ENCODE measurements at places on chromosomes 11 and 22.

DNA sequence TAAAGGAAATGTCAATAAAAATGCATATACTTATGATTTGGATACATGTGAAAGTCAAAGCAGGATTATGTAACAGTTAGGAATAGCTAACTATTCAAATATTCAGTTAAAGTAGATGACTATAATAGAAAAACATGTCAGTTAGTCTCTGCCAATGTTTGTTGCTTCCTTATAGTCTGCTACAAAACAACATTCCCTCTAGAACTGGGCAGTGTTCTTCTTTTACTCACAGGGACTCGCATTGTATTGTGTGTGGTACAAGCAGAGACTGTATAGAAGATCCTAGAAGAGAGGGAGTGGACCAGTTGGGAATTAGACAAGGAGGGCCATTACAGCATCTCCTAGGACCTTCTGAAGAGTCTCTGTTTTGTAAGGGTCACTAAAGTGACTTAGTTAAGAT lies 10.6 kb downstream of the ACAT1 start:
- no peak for DNase-seq

DNA sequence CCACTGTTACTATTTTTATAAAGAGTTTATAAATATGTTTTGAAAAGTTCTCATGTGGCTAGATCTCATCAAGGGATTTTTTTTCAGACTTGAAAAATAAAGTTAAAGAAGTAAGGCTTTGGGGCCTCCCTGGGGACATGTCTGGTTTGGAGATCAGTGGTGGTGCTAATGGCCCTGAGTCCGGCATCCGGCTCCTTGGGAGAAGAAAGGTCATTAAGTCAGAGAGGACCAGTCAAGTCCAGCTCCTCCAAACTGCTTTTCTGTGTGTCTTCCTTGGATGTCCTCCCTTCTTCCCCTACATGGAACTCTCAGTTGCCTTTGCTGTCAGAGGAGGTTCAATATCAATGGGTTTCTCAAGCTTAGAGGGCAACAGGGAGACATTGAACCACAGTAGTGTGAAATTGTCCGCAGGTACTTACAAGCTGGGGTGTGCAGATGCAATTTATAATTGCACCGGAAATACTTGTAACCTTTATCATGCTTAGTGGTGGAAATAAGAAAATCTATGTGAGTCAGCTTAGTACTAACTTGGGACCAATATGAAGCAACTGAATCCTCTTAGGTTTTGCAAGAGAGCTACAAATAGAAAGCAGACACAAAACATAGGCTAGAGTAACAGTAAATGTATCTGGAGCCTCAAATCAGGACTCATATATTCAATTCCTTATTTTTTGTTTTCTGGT lies 144.3 kb downstream of the TEAD1 start:
- no peak for DNase-seq

DNA sequence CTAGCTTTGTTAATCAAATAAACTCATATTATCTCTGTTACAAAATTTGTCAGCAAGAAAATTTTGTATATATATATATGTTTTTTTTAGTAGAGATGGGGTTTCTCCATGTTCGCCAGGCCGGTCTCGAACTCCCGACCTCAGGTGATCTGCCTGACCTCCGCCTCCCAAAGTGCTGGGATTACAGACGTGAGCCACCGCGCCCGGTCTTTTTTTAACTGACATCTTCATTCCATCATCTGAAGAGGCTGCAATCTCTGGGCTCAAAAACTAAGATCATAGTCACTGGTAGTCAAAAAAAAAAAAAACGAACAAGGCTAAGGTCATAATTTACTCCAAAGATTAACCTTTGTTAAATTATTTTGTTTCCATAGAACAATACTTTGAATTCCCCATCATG lies 5.3 kb upstream of the KLHDC7B start:
- DNase-seq = no peak

DNA sequence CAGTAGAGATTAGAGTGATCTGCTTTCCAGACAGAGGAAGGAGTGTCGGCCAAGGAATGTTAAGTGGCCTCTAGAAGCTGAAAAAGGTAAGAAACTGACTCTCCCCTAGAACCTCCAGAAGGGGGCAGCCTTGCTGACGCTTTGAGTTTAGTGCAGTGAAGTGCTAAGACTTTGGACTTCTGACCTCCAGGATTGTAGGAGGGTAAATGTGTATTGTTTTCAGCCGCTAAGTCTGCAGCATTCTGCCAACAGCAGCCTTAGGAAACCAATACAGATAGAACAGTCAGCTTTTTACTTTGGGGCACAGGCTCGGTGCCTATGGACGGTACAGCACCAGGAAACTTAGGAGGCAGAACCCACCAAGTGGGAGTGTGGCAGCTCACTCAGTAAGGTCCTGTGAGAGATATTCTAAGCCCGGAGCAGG lies 3.6 kb upstream of the TBC1D22A start:
- DNase-seq = no peak

- DNase-seq = no peak
These were observed 23.9 kb upstream of the TFIP11 start for GRCh38 chr22:26536056-26536761.

DNA sequence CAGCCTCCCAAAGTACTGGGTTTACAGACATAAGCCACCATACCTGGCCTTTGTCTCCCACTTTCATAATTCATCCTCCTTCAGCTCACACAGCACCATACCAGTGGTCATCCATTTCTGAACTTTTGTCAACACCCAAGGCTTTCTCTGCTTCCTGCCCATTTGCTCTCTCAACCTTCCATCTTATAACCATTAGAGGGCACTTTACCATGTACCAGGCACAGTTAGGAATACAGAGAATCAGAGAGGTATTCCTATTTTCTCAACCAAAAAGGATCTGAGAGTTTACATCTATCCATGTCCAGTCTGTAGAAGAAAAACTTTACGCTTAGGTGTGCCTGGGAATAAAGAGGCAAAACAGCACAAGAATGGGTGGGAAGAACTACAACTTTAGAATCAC lies 397.6 kb downstream of the BUD13 start:
- no peak for DNase-seq

DNA sequence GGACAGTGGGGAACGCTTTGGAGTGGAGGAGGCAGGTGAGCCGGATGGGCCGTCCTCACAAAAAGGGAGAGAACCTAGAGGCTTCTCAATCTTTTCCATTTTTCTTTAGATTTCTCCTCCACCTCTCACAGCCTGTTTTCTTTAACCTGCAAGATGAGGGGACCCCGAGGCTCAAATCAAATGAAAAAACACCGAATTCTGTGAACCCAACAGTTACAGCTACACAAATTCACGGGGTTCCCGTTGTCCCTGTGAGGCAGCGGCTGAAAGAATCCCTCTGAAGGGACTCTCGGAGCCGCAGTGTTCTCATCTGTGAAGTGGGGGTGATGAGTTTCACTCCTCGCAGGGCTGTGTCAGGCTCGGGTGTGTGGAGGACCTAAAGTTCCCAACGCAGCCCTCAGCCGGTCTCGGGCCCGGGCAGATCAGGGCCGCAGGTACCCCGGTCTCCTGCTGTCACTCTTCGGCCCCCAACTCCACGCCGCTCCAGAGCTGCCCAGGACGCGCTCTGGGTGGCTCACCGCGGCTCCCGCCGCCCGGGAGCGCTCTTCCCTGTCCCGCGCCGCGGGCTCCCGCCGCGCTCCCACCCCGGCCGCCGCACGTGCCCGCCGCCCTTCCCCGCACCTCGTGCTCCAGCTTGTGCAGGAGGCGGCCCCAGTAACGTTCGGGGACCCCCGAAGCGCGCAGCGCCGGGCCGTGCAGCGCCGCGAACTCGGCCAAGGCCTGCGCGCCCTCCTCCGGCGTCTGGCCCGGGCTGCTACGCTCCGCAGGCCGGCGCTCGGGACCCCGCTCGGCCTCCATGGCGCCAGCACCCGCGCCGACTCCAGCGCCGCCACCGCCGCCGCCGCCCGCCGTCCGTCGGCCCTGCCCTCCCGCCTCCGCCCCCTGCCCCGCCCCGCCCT lies at the start of gene TTLL12:
TTLL12 (minus strand) TSS at position 863 of the 899 bp plus-strand sequence; CDS start at position 798, 65 bp downstream.
- peak; percentile 8 for DNase-seq

DNA sequence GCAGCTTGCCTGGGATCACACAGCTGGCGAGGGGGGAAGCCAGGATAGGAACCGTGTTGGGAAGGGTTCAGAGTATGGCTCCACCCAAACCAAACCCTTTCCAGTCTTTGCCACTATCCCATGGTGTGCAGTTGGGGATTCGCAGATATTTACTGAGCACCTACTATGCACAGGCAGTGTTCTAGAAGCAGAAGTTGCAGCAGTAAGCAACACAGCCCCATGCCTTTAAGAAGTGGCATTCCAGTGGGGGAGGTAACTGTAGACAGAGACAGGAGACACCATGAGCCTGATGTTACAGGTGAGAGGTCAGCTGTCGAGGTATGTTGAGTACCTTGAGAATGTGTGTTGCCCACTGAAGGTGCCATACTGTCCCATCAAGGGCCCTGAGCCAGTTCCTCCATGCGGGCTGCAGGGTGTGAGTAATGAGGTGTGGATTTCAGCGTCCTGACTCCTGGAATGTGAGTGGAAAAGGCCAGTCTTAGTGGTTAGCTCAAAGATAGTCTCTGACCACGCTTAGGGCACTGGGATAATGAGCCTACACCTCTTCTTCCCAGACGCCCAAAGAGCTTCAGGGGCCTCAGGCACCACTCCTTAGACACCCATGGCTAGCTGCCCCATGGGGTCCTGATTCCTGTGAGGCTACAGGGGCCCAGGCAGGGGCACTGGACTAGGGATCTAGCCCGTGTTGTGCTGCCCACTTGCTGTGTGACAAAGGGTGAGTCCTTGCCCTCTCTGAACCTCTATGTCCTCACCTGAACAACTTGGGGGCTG lies 71.8 kb upstream of the TP53I11 start:
- no peak for DNase-seq

- DNase-seq = no peak
These were observed 19.9 kb downstream of the EMID1 start for GRCh38 chr22:29225422-29226090.

GRCh38 chr11:130300567-130300966 lies 14.2 kb downstream of the ZBTB44 start:
- DNase-seq = no peak

DNA sequence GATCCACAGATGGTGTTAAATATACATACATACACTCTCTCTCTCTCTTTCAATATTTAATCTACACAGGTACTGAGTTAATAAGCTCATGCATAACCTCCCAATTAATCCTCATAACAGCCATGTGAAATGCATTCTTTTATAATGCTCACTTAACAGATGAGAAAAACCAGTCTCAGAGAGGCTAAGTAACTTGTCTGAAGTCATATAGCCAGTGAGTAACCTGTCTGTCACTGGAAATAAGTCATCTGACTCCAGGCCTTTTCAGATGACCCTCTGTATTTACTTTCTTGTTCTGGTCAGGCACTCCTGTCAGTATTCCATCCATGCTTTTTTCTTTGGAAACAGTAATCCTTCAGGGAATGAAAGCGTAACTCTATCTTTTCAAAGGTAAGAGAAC lies 594.0 kb upstream of the TENM4 start:
- no peak for DNase-seq

- DNase-seq = no peak
These were observed 26.2 kb downstream of the RRP7A start for GRCh38 chr22:42493393-42493792.

DNA sequence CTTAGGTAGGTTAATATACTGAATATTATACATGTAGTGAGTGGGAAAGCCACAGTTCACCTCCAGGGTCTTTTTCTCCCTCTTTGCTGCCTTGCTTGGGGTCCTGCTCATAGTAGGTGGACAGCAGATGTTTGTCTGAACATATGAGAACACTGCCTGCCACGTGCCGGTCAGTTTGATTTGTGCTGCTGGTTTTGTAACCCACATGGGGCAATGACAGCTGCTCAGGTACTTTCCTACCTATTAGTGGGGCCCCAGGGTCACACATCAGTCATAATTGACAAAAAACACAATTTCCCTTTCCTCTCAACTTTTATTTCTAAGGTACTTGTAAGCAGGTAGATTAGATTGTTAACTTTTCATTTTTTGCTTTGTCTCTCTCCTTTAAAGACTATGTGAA lies 43.8 kb downstream of the BMAL1 start:
- DNase-seq = no peak

DNA sequence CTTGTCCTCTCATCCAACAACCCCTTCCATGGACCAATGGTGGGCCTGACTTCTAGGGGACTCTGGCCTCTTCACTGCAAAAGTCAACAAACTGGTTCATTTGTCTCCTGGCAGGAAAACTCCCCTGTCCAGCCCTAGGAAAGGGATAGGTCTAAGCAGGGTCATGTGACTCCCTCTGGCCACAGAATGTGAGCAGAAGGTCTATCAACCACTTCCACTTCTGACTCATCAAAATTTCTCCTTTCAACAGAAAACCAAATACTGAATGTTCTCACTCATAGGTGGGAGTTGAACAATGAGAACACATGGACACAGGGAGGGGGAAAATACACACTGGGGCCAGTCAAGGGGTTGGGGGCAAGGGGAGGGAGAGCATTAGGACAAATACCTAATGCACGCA lies 1.3 kb upstream of the ISX start:
- DNase-seq = no peak

GRCh38 chr11:43010042-43010441 lies 301.8 kb upstream of the API5 start:
- no peak for DNase-seq

- peak; percentile 32 for DNase-seq
These were observed 504 bp downstream of the CFL1 start for GRCh38 chr11:65857500-65857852.

DNA sequence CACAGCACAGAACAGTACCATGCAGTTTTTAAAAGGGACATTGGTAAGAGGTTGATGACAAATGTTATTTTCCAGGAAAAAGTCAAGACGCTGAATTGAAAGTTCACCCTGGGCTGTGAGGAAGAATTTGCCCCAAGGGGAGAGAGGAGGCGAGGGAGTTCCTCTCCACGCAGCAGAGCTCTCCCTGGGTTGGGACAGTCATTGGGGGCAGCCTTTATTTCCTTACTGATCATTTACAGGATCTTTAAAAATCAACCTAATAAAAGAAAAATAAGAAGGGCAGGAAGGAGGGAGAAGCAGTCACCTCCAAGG lies 49.9 kb upstream of the WNT7B start:
- DNase-seq = no peak

Data from NCI-H1105 (cell line).